ENCODE measurements at places on chromosomes 13 and 19.

- no peak for DNase-seq
Measured at GRCh38 chr19:32427536-32427935, 22.0 kb downstream of the DPY19L3 start.

DNA sequence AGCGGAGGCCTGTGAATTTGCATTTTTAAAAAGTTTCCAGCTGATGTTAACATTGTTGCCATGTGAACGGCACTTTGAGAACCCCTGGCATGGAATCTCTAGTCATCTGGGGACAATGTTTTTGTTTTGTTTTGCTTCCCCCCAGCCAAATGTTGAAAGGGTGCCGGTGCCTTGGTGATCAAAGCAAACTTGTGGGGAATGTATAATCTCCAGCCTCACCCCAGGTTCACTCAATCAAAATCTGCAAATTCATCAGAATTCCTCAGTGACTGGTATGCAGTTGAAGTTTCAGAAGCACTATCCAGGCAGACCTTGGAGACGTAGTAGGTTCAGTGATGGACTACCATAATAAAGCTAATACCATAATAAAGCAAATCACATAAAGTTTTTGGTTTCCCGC lies 428.7 kb downstream of the MYO16 start:
- DNase-seq: no peak

GRCh38 chr13:40311356-40312101 lies 354.9 kb downstream of the FOXO1 start:
- DNase-seq: no peak

- DNase-seq: no peak
Measured at GRCh38 chr19:2331601-2332246, 3.2 kb downstream of the SPPL2B start.

DNA sequence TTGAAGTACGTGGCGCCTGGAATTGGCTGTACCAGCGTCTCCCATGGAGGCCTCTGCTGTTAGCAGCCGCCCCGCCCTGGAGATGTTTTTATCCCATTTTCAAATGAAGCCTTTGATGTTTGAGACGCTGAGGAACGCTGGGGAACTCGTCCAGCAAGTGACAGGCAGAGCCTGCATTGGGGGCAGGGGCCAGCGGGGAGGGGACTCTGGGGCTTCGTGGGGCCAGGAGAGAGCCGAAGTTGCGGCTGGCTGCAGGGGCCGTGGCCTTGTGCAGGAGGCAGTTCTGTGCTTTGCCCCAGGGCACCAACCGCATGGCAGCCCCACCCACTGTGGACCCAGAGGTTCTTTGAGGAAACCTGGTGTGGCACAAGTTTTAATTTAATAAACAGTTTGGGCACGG lies 13.5 kb downstream of the SPPL2B start:
- no peak for DNase-seq

GRCh38 chr13:85651440-85651839 lies 147.8 kb downstream of the SLITRK6 start:
- no peak for DNase-seq

DNA sequence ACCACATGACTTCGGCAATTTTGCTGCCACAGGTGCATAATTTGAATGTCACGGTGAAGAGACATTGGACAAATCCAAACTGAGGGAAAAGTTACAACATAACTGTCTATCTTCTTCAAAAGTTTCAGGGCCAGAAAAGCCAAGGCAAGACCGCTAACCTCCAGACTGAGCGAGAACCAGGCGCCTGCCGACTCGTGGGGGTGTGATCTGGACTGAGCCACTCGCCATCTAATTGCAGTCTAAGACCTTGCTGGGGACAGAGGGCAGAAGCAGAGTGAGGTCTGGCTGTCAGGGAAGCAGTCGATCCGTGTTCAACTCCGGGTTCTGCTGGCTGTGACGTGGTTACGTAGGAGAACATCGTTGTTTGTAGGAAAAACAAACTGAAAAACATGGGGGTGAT lies 88.6 kb downstream of the SPACA7 start:
- DNase-seq: no peak

GRCh38 chr19:10001899-10002298 lies 8.4 kb downstream of the COL5A3 start:
- no peak for DNase-seq

DNA sequence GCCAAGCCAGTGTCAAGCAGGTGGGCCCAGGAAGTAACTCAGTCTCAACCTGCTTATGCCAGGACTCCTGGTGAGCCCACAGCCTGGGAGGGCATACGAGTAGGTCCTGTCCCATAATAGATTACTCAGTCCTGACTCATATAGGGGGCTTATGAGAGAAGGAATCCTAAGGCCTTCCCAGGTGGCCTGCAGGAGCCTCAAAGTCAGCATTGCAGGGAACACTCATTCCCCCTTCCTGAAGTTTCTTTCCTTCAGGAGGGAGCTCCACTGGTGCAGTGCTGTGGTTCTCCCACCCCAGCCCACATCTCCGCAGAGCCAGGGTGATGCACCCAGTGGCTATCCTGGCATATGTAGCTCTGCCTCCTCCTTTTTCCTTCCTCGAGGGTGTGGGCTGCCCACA lies 137.3 kb downstream of the ZIC5 start:
- DNase-seq: no peak

GRCh38 chr13:71789693-71790329 lies 77.2 kb downstream of the DACH1 start:
- no peak for DNase-seq

DNA sequence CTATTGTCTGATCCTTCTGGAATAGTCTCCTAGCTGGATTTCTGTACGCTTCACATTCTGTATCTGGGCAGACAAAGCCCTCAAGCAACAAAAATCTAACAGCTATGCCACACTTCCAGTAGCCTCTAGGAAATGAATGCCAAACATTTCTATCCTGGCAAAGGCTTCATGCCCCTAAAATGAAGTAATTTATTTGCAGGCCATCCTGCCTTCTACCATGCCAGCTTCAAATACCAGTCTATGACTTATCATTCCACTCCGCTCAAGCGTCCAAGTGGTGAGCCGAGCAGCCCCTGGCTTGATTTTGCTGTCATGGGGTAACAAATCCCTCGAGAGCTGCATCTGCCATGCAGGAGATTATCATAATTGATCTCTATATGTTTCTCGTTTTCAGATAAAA lies 86.9 kb downstream of the LHFPL6 start:
- no peak for DNase-seq

DNA sequence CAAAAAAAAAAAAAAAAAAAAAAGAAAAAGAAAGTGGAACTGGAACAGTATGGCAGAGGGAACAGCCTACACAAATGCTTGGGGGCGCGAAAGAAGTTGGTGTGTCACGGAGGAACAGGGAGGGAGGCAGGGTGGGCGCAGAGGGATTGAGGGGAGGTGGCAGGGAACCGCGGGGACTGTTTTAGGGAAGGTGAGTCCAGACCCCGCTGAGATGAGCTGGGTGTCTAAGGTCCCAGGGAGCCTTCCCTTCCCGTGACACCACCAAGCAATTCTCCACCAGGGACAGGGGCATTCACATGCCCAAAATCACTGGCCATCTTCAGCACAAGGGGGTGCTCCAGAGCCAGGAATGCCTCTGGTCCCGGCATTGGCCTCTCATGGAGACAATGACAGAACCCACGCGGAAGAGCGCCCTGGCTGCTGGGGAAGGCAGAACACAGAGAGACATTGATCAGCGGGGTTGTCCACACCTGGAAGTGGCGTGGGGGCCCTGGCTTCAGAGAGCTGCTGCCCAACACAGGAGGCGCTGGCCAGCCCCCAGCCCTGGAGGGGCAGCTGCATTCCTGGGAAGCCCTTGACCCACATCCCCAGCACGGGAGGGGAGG lies 6.9 kb downstream of the PEAK3 start:
- DNase-seq: peak; percentile 90

DNA sequence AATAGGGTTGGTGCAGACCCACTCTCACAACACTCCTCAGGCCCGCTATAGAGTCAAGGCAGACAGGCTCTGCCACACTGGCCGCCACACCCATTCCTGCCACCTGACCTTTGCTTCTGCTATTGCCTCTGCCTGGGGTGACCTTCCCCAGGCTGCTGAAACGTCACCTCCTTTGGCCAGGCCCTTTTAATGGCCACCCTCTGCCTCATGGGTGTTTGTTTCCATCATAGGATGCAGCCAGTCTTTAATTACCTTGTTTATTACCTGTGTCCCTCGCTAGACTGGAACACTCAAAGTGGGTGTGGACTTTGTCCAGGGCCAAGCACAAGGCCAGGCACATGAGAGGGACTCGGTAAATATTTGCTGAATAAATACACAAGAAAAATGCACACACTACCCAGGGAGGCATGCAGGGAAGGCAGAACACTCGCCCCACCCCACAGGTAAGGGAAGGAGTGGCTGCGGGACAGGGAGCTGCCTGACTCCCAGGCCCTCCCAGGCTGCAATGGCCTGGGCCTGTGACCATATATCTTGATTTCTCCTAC lies 3.2 kb downstream of the LSM4 start:
- no peak for DNase-seq

DNA sequence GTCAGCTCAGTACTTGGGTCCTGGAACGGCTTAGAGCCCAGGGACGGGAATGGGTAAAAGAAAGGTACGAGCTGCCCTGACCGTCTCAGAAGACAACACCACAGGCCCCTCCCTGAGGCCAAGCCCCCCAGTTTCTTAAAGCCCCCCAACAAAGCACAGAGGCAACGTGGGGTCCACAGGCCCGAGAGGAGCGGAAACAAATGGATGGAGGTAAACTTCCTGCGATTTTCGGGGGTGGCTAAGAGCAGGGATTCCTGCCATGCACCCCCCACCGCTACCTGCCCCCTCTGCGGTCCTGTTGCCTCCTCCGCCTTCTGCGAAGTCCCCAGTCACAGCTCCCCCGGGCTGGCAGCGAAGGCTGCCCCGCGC lies 48.2 kb downstream of the PTPRS start:
- no peak for DNase-seq

DNA sequence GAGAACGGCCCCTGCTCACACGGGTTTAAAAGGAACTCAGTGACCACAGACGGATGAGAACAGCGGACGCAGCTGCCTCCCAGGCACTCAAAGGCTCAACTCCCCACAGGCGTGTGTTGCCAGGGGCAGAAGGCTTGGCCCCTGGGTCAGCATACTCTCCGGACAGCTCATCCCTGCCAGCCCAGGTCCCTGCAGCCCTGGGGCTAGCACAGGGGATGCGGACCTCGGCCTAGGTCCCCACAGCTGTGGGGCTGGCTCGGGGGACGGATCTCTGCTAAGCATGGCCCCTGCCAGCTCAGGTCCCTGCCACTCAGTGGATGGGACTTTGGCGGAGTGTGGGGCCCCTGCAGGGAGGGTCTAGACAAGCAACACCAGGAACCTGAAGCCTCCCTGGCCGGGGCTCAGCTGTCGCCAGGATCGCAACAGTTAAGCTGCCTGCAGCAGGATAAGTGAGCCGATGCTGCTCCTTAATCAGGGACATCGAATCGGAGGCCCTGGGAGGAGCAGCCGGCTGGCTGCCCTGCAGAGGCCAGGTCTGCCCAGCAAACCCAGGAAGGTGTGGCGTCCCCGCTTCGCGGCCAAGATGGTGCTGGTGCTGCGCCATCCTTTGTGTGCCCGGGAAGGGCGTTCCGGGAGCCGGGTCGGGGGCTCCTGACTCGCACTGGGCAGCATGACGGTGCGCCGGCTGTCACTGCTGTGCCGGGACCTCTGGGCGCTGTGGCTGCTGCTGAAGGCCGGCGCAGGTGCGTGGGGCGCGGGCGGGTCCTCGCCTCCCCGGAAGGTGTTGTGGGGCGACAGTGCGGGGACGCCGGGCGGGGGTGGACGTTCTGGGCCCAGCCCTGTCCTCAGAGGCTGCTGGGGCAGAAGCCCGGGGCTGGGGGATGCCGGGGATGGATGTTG lies 32.5 kb downstream of the MCF2L start:
- peak; percentile 78 for DNase-seq

GRCh38 chr13:21078501-21078900 lies 17.1 kb upstream of the LATS2 start:
- DNase-seq: no peak

GRCh38 chr19:56113074-56113632 lies 7.9 kb downstream of the ZNF787 start:
- DNase-seq: no peak

DNA sequence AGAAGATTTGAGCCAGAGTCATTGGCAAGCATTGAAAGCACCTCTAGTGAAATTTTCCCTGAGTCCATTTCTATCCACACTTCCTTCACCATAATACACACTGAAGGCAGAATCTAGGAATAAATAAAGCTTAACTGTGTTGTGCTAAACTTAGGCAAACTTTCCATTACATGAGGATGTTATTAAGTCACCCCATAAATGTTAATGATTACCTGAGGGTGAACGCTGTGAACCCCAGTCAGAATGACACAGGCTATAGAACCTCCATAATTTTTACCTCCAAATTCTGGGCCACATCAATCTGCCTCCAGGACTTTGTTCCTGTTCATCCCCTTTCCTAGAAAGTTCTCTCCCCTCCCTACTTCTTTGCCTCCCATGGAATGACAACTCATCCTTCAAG lies 71.0 kb downstream of the RAP2A start:
- no peak for DNase-seq

DNA sequence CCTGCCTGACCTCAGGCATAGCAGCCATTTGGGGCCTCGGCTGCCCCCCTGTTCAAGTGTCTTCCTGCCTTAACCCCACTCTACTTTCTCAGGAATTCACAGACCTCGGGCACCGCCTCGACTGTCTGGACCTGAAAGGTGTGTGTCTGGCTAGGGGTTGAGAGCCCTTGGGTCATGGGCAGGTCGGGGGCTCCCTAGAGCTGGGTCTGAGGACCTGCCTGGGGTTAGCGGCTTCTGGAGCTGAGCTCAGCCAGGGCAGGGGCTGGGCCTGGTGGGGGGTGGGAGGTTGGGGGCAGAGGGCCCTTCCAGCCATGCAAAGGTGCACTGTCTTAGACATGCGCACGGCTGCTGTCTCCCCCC lies 20.7 kb downstream of the NKPD1 start:
- DNase-seq: no peak

- DNase-seq: peak; percentile 91
Measured at GRCh38 chr19:1438035-1438932, at the start of gene RPS15. TSS of gene RPS15 (plus strand) at chr19:1438396. CDS start at chr19:1438426, 30 bp downstream.
